COR-L47 (cell line): ENCODE measurements at places on chromosomes 16 and 17.

GRCh38 chr16:66903544-66904427, 14.9 kb downstream of the CDH16 start:
- no peak for DNase-seq

GRCh38 chr17:29584452-29585079, 4.9 kb downstream of the GIT1 start:
- no peak for DNase-seq

DNA sequence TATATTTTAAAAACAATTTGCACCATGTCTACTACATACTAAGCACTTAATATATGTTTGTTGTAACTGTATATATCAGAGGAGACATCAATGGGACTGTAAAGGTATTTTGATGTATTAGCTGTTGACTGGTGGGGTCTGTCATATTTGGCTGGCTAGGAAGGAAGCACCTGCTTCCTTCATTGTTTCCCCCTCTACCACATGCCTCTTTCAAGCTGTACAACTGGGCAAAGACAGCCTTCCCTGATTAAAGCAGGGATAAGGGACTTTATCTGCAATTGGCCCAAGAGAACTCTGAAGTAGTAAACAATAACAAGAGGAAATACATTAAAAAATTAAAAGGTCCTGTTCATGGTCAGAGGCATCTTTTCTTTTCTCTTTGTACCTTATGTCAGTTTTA, 5.5 kb upstream of the SLFN12L start:
- DNase-seq = no peak

DNA sequence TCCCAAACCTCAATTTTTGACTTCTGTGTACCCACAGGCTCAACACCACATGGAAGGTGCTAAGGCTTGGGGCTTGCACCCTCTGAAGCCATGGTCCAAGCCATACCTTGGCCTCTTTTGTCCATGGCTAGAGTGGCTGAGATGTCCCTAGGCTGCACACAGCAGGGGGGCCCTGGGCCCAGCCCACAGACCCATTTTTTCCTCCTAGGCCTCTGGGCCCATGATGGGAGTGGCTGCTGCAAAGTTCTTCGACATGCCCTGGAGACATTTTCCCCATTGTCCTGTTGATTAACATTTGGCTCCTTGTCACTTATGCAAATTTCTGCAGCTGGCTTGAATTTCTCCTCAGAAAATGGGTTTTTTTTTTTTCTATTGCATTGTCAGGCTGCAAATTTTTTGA, 47.0 kb downstream of the TBC1D26 start:
- no peak for DNase-seq

DNA sequence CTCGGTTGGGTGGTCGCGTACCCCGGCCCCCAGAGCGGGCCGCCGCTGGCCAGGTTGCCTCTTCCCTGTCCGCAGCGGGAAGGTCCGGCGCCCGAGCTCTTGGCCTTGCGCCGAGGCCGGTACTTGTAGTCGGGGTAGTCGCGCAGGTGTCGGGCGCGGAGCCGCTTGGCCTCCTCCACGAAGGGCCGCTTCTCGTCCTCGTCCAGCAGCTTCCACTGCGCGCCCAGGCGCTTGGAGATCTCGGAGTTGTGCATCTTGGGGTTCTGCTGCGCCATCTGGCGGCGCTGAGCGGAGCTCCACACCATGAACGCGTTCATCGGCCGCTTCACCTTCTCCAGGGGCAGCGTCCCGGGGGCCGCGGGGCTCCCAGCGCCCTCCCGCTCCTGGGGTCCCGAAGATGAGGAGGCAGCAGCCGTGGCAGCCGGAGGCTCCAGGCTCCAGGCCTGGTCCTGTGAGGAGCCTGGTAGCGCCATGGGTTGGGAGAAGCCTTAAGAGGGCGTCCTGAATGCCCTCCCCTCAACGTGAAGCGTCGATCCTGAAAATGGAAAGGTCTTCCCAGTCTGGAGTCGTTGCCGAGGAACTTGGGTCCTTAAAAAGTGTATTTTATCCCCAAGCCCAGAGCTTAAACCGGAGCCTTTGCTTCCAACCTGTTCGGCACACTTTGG, 558 bp downstream of the SOX15 start:
- no peak for DNase-seq

DNA sequence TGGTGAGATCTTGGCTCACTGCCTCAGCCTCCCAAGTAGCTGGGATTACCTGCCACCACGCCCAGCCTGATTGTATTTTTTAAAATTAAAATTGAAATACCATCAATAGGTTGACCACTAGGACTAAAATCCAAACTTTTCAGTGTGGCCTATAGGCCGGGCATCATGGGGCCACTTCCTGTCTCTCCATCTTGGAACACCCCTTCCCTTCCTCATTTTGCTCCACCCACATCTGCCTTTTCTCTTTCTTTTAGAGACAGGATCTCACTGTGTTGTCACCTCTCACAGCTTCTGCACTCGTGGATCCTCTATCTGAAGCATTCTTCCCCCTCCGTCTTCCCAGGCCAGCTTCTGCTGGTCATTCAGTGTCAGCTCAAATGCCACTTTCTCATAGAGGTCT, 57.0 kb downstream of the BMERB1 start:
- no peak for DNase-seq

- no peak for DNase-seq
Observed at GRCh38 chr16:11217651-11218603, 38.1 kb downstream of the SOCS1 start.

GRCh38 chr17:31112001-31112661, 17.4 kb downstream of the NF1 start:
- DNase-seq = no peak

DNA sequence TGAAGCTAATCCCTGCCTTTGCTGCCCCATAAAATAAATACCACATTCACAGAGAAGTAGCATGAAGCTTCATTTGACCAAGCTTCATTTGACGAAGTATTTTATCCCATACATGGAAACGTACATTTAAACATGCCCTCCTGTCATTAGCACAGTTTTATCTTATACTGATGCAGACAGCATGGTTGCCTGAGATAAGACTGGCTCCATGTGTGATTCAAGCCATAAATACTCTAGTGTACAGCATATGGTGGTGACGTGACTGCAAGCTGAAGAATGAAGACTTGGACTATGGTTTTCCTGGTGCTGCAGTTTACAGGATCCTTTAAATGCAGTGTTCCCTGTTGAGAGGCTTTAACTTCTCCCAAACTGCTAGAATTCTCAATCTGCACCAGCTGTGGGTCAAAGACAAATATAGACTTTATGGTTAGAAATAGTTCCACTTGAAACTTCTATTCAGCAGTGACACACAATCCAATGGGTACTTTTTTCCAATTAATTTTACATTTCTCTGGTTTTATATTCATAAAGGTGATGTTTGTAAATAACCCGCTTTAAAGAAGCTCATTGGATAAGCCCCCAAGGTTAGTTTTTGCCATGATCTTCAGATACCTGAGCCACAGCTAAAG, 64.9 kb downstream of the CYB561 start:
- no peak for DNase-seq

GRCh38 chr16:5615868-5616642, 518.5 kb upstream of the EEF2KMT start:
- peak; percentile 32 for DNase-seq

DNA sequence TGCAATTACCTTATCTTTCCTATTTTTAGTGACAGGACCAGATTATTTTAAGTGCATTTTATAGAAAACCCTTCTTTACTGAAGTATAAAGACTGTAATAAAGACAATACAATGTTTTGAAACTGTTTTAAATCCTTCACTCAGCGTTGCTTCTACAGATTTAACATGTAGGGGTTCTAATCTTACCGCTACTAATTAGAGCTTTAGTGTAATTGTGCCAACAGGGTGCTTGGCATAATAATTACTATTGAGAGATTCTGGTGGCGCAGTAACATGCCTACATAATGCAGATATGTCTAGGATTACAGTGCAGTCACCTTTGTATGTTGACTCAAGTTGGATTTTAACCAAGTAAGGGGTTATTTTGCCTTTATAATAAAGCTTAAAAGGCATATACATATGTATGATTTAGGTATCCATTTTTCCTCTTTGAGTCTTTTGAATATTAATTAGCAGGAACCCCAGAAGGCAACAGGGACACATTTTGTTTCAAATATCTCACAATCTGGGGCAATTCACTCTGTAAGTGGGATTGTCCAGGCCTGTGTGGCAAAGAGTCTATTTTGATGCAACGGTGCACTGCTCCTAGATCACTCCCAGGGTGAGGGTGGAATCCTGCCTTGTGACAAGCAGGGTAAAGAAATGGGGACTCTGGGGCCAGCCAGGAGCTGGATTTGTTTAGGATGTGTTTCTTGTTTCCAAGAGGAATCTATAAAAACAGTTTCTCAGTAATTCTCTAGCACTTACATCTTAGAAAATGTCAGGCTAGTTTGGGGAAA, 604.7 kb upstream of the SALL1 start:
- DNase-seq = peak; percentile 20

DNA sequence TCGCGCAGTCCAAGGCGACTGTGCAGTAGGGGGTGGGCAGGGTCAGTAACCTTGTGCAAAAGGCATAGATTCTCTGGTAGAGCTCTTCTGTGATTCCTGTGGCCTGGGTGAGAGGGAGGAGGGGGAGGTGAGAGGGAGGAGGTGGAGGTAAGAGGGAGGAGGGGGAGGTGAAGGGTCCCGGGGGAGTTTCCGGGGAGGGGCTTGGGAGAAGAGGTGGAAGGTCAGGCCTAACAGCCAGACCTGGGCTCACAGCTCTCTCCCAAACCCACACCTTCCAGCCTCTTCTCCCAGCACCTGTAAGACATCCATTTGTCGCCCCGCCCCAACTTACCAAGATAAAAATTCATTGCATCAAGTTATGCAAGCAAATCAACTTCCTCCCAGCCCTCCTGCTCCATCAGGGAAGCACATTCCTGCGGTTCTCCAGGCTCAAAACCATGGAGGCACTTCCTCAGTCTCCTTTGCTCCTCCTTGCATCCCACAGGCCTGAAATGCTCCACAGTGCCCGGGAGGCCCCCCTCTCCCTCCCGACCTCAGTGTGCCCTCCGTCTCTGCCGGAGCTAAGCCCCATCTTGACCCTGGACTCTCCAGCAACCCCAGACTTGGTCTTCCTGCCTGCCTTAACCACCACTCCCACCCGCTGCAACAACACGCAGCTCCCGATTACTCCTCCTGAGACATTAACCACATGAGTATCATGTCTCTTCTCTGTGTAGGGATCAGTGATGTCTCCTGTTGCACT, 30.5 kb downstream of the PIK3R6 start:
- no peak for DNase-seq

- no peak for DNase-seq
Observed at GRCh38 chr17:8109661-8110455, 8.5 kb downstream of the ALOXE3 start.

- no peak for DNase-seq
Observed at GRCh38 chr17:5355421-5356129, 63.9 kb downstream of the NUP88 start.

DNA sequence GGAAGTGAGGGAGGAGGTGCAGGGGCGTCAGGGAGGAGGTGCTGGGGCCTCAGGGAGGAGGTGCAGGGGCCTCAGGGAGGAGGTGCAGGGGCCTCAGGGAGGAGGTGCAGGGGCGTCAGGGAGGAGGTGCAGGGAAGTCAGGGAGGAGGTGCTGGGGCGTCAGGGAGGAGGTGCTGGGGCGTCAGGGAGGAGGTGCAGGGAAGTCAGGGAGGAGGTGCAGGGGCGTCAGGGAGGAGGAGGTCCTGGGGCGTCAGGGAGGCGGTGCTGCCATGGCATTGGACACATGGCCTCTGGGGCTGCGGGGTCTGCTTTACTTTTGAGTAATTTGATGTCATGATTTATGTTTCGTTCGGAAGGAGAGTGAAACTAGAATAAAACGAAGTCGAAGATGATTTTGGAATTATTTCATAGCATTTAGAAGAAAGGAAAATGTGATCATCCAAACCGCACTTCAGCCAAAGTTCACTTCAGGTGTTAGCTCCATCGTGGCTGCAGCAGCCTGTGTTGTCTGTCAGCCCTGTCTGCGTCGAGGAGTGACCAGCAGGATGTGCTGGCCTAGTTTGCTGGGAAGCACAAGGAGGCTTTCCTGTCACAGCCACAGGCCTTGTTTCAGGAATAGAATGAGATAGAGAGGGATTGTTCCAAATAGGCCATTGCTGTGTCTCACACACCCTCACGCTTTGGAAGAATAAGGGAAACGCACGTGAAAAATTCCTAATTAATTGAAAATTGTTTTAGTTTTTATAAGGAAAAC, 42.8 kb downstream of the RAB11FIP3 start:
- no peak for DNase-seq

GRCh38 chr17:47729476-47729875, 3.6 kb upstream of the TBX21 start:
- no peak for DNase-seq

- no peak for DNase-seq
Observed at GRCh38 chr16:67426950-67427349, 4.0 kb upstream of the HSD11B2 start.

GRCh38 chr17:38730526-38731379, 612 bp downstream of the CISD3 start:
- peak; percentile 43 for DNase-seq

DNA sequence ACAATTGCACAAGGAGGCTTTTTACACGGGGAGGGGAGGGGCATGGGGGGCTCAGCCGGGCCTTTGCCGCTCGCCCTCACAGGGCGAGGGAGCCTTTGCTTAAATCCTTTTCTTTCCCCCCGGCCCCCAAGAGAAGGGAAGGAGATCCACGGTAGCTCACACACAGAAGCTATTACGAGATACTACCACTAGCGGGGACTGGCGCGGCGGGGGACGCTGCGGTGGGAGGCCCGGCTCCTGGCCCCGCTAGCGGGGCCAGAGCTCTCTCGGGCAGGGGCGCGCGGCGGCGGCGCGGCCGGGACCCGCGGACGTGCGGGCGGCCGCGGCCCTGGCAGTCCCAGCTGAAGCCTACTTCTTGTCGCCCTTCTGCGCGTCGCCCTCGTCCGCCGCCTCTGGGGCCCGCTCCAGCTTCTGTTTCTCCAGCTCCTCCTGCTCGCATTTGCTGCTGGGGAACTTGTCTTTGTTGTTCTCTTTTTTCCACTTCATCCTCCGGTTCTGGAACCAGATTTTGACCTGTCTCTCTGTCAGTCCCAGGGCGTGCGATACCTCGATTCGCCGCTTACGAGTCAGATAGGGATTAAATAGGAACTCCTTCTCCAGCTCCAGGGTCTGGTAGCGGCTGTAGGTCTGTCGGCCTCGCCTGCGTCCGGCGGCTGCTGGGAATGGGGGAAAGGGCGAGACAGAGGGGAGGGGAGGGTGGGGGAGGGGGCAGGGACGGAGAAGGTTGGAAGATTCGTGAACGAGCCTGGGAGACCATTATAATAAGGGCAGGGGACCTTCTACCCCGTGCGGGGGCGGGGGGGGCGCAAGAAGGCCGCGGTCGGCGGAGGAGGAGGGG, 2.0 kb downstream of the HOXB8 start:
- DNase-seq = peak; percentile 27
